ENCODE measurements at places on chromosomes 16 and 17.

DNA sequence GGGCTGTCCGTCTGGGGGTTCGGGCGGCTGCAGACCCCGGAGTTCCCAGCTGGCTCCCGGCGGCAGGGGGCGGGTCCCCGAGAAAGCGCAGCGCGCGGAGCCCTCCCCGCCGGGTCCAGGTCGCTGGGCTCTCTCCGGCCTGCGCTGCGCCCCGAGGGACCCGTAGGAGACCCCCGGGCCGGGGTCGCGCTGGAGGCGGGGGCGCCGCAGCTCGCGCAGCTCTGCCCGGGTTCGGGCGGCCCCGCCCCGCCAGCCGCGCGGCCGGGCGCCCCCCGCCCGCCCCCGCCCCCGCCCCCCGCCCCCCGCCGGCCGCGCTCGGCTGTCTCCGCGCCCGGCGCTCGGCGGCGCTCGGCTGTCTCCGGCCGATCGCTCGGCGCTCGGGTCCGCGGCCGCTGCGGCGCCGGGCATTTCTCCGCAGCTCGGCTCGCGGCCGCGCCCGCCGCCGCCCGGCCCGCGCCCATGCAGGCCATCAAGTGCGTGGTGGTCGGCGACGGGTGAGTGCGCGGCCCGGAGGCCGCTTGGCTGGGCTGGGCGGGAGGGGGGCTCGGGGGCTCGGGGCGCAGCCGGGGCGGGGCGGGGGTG, at the start of gene RAC3:
Gene RAC3, plus strand, starts transcription at position 376 of the 582 bp plus-strand sequence. Its CDS starts 84 bp downstream, at position 460.
- DNase-seq, result no peak

- no peak for DNase-seq
Measured at GRCh38 chr16:24758373-24758772, 28.9 kb downstream of the TNRC6A start.

DNA sequence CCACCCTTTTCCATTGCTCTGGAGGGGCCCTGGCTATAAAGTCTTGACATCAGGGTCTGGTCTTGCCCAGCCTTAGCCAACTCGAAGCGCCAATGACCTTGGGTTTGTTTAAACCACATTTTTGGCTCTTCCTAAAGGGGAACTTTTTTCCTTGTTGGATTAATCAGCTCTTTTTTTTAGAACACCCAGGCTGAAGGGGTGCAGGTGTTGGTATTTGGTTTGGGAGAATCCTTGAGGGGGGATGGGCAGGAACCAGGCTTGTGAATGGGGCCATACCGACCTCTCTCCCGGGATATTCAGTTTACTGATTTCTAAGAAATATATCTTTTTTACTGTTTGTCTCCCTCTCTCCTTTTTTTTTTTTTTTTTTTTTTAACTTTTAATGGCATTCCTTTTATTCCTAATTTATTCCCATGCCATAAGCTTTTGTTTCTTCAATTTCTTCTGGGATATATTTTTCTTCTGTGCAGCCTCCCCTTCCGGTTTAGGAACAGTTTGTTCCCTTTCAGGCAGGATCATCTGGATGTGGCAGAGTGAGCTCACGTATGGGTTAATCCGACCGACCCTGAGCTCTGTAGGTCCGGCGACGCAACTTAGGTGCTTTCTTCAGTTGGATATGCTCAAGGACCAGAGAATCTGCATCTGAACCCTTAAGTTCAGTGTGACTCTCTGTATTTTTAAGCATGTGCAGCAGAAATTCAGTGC, 129.5 kb downstream of the ABCC6 start:
- DNase-seq, result no peak

- no peak for DNase-seq
Measured at GRCh38 chr17:41528959-41529353, 848 bp upstream of the KRT19 start.

DNA sequence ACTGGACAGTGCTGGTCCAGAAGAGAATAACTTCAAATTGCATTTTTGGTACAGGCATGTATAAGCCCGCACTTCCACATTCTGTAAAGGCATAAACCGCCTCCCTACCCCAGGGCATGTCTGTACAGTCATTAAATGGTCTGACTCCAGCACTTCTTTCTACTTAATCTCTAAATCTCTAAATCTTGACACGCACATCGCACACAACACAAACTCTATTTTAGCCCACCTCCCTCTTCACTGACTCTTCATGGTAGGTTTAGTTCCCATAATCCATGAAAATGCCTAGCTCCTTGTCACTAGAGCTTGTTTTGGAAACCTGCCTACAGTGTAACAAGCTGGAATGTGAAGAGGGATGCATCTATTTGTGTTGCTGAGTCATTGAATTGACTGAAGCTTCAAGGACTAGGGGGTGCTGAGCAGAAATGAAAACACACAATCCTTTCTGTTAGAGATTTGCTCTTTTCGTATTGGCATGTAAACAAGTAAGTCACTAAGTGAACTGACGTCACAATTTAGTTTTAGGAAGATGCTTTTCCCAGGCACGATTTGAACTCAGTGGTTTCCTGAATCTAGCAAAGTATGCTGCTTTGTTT, 1.6 kb upstream of the DUSP14 start:
- DNase-seq, result peak; percentile 38

DNA sequence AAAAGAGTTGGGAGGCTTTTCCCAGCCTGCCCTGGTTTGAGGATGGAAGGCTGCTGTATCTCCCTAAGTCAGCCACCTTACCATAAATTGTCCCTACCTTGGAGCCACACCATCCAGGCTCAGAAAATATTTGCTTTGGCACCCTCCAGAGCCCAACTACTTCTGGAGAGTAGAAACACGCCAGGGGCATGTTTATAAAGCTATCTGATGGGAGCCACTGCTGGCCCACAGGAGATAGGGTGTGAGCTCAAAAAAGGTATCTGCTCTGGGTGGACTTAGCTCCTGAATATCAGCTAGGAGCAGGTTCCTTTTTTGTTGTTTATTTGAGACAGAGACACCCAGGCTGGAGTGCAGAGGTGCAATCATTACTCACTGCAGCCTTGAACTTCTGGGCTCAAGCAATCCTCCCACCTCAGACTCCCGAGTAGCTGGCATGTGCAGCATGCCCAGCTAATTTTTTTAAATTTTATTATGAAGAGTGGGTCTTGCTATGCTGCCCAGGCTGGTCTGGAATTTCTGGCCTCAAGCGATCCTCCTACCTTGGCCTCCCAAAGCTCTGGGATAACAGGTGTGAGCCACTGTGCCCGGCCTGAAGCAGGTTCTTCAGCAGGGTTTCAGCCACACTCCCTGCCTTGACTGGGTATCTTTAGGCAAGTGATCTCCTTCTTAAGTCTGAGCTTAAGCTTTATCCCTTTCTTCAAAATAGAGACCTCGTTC, 147.1 kb downstream of the SALL1 start:
- DNase-seq, result no peak
